Activated CD4-positive, alpha-beta memory T cell treated with anti-CD3 and anti-CD28 coated beads for 36 hours (primary cell): ENCODE measurements at places on chromosomes 2 and 18.

DNA sequence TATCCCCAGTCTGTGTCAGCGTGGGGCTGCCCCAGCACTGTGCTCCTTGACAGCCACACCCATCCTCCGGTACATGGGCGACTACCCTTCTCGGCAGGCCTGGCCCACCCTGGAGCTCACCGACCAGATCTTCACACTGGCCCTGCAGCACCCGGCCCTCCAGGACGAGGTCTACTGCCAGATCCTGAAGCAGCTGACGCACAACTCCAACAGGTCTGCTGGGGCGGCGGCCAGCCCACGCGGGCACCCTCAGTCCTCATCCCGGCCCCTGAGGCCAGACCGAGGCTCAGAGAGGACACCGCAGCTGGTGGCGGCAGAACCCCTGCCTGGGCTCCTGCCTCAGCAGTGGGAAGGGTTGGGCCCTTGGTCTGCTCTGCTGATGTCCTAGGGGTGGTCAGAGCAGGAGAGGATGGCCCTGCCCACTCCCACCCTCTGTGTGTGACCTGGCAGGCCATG lies 14.4 kb upstream of the GPR17 start:
- DNase-seq: no peak

- peak; percentile 42 for DNase-seq
Observed at GRCh38 chr18:49447810-49448745, 12.4 kb downstream of the DYM start.

GRCh38 chr18:49880661-49881060 lies 67.3 kb upstream of the ACAA2 start:
- no peak for DNase-seq

DNA sequence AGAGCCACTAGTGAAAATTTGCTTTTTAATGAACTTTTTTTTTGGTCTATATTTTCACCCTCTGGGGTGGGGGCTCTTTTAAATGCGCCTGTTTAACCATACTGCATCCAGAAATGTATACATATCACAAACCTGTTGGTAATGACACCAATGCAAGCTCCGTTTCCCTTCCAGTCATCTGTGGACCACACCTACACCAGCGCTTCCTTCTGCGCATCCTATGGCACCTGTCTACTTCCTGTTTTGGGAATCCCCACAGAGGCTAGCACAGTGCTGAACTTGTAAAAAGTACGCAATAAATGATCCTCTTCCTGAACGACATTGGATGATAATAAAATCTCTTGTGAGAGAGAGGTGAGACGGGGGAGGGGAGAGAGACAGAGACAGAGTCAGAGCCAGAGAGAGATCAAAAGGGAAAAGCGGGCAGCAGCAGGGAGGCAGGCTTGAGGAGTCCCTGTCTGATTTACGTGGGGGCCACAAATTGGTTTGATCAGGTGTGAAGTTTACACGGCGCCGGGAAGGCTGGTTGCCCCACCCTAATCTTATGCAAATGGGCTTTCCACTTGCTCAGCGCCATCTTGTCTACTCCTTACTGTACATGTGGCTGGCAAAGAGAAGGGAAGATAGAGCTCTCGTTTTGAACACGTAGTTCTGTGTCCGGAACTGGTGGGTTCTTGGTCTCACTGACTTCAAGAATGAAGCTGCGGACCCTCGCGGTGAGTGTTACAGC lies 38.1 kb upstream of the SLC38A11 start:
- DNase-seq: no peak

DNA sequence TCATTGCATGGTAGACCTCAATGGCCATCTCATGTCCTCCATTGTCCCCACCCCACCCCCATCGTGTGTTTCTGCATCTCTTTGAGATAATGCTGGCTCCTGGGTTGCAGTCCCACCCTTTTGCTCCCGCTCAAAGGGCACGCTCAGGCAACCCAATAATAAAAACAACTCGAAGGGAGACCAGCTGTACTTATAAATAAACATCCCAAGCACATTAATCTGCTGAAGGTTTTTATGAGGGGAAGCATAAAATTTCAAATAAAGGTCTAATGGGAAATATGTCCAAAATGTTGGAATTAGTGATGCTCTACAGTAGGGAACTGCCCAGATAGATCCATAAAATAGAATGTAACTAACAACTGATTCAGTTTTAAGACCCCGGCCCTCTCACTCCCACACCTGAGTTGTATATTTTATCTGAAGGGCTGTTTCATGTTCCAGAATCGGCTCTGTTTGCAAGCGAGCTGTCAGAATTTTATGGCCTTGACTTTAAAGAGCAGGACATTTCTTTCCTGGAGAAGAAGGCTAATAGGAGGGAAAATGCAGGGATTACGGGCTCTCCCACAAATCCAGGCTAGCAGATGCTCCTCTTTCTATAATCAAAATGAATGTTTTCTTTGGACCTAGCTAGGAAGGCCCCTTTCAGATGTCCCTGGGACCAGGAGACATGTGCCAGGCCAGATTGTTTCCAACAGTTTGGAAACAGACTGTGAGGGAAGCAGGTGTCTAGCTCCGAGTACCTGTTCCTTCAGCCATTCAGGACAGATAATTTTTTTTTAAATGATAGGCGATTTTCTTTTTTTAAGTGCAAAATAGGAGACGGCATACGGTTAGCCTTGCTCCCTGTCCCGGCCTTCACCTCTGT lies 103.7 kb downstream of the APOB start:
- DNase-seq: no peak
